ENCODE measurements at places on chromosomes 5 and 9.

DNA sequence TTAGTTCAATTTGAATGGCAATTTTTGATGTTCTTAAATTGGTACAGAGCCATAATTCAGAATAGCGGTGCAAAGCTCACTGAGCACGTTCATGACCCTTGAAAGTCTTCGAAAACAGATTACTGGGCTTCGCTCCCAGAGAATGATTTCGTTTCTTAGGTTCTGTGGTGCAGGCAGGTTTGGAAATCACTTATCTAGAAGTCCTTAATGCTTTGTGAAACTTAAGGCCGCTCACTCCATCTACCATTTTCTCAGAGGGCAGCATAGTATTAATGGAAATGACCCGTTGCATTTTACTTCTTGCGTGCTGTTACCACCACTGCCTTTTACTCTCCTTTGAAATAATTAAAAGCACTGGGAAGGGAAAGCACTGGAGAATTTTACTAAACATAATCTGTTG lies 2.9 kb upstream of the MAT2B start:
- DNase-seq = no peak

GRCh38 chr9:74447451-74448193 lies 49.5 kb upstream of the RORB start:
- DNase-seq = no peak

GRCh38 chr5:10576121-10576789 lies 12.4 kb downstream of the ANKRD33B start:
- no peak for DNase-seq

DNA sequence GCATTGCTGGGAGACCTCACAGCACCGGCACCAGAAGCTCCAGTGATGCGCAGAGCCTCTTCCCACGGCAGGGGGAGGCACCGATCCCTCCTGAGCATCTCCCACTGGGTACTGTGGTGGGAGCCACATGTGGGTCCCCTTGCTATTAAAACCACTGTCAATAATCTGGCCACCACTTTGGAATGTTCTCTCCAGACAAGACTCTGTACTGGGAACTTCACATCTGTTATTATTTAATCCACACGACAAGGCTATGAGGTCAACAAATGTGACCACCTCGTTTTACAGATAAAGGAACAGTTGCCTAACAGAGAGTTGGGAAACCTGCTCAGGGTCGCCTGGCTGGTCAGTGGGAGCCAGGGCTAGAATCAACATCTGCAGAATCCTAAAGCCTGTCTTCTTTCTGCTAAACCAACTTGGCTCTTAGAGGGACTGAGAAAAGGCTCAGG lies 72.7 kb downstream of the EPB41L4B start:
- no peak for DNase-seq

- DNase-seq = no peak
These were observed 2.7 kb downstream of the BNC2 start for GRCh38 chr9:16867576-16868311.

DNA sequence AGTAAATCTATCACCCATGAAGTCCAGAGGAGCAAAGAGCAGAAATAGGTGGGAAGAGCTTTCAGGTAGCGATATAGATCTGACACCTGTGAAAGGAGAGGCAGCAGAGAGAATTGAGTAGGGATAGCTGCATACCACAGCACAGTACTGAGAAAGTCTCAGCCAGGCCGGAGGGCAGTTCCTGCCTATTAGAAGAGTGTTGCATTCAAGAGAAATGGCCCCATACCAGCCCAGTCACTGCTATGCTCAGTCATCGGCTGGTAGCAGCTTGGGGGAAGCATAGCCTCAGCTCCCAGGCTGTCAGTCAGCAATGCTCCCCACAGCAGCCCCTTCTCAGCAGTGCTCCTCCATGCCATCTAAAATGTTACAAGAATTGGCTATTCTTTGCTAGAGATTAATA lies 285.1 kb upstream of the CDH6 start:
- no peak for DNase-seq

GRCh38 chr5:172558076-172558976 lies 82.7 kb upstream of the NEURL1B start:
- DNase-seq = no peak

GRCh38 chr5:118522626-118523025 lies 465.7 kb downstream of the DTWD2 start:
- DNase-seq = no peak

DNA sequence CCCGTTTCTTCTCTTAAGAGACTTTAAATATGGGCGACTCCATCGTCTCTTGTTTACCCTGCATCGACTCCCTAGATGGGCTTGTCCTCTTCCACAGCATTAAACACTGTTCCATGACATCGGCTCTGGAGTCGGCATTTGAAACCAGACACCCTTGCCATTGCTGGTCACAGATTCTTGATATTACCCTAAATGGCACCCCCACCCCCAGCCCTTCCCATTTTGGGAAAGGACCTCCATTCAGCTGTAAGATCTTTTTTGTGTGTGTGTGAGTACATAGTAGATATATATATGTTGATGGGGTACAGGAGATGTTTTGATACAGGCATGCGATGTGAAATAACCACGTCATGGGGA lies 51.1 kb upstream of the SH3PXD2B start:
- no peak for DNase-seq

GRCh38 chr9:130780865-130781504 lies 54.1 kb upstream of the ABL1 start:
- no peak for DNase-seq

GRCh38 chr9:107274096-107274495 lies 9.0 kb upstream of the RAD23B start:
- DNase-seq = no peak

- DNase-seq = no peak
These were observed 596 bp downstream of the SLC28A3 start for GRCh38 chr9:84339962-84340361.

- no peak for DNase-seq
These were observed 123.5 kb upstream of the CD180 start for GRCh38 chr5:67319935-67320725.

GRCh38 chr5:84632418-84632817 lies 247.7 kb upstream of the EDIL3 start:
- DNase-seq = no peak

DNA sequence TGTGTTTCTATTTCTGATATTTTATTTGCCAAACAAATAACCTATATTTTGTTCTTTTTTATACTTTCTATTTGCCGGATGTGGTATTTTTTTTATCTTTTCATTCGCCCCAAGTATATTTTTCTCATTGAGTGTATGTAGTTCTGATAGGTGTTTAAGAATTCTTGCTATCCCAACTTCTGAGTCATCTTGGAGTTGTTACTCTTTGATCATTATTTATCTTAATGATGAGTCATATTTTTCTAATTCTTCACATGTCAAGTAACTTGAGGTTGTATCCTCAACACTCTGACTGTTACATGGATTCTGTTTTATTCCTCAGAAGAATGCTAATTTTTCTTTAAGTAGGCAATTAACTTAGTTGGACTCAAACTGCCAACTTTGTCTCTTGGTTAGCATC lies 498.1 kb downstream of the TLE1 start:
- DNase-seq = no peak

- DNase-seq = no peak
These were observed 312.8 kb downstream of the NSG2 start for GRCh38 chr5:174358276-174358675.

DNA sequence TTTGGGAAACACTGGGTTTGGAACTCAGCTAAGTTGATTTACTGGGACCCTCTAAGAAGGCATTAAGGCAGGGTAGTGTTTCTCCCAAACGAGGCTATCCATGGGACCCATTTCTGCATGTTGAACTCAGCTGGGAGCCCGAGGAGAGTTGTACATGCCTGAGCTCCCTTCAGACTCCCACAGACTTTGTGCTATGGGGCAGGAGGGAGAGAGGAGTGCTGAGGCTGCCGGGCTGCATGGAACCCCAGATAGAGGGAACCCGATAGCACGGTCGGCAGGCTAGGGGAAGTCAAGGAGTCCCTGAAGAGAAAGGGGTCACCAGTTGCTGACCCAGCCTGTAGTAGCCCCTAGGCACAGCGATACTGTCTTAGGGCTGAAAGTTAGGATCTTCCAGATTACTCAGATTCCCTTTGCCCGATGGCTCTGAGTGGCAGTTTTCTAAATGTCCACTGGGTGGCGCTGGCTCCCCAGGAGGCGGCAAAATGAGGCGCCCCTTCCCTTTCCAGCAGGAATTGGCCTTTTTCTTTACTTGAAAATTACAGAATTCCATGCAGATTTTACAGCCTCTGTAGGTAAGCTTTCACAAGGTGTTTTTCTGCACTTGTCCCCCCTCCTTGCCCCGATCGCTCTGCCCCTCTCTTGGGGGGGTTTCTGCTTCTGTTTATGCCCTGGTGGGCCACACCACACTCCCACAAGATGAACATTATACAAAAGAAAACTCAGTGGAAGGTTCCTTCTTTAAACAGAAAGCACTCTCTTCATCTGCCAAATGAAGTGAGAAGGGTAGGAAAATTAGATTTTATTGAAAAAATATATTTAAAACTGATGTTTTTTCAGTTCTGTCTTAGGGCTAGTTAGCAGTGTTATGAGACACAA lies 17.8 kb downstream of the NANS start:
- peak; percentile 72 for DNase-seq

DNA sequence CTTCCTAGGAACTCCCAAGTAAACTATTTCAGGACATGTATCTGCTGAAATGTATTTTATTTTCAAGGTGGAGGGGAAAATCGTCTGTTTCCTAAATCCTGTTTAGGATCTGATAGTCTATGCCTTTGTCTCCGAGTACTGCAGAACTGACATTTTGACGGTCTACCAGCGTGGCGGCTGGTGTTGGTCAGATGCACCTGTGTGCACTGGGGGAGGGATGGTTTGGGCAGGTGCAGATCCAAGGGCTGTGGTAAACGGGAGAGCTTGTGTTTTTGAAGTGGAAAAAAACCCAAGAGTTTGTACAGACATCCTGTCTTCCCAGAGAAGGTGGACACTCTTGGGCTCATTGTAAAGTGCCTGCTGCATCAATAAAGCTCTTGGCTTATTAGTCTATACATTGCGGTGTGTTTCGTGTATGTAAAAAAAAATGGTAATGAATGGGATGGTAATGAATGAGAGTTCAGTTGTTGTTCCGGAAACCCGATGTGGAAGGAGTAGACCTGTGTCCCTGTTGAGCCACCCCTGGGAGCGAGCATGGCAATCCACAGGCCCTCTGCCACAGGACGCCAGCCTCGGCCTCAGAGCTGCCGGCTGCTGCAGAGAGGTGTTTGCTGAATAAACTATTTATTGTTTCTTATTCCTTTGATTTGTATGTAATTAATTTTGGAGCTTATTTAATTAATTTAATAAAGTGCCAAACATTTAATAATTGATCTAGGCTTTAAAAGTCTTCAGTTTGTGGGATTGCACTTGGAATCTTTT lies 15.3 kb downstream of the ARPC5L start:
- no peak for DNase-seq

- DNase-seq = no peak
These were observed 11.7 kb downstream of the VCP start for GRCh38 chr9:35060548-35061207.

GRCh38 chr9:99947395-99947794 lies 40.9 kb downstream of the STX17 start:
- DNase-seq = no peak

GRCh38 chr5:59833448-59833847 lies 60.1 kb downstream of the PDE4D start:
- no peak for DNase-seq

GRCh38 chr9:93134015-93134739 lies at the start of gene NINJ1:
NINJ1 (minus strand) TSS chr9:93134251; CDS start chr9:93134217, 34 bp downstream.
- DNase-seq = peak; percentile 92

- DNase-seq = no peak
These were observed 183.2 kb downstream of the NTRK2 start for GRCh38 chr9:84852617-84853301.

- DNase-seq = no peak
These were observed 115.3 kb upstream of the FSTL4 start for GRCh38 chr5:133727636-133728035.
